ENCODE measurements at places on chromosomes 12 and 14. TPM values are rescaled to one million over a fixed set of nuclear protein-coding genes. Genes with fewer than 3 reads are reported as not detected.

Gene ART4
- 20.8 TPM for total RNA-seq

Gene ANO2
- total RNA-seq, result 15.7 TPM

Gene LAG3
- 11.0 TPM for total RNA-seq

Gene TTC6
- total RNA-seq, result not detected

Gene PFKM
- 31.1 TPM for total RNA-seq

DNA sequence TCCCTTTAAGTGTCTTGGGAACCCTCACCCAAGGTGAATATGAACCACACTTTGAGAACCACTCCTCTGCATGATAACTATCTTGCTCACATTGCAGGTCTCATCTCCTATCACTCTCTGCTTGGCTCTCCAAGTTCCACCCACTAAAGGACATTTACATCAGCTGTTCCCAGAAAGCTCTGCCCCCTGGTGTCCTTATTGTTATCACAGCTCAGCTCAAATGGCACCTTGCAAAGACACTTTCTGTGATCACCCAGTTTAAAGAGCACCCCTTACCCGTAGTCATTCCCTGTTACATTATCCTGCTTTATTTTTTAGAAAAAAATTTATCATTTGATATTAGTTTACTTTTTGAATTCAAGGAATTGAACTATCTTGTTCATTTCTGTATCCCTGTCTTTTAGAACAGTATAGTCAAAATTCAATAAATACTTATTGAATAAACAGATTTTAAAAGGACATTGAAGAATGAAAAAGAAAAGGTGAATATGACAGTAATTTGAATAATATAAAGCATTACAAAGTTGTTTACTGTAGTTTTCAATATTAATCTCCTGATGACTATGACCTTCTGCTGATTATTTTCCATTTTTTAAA is 20.5 kb upstream of the GUCY2C start:
- DNase-seq, result no peak
- no peak overlapping the region for H3K4me3 ChIP-seq
- no peaks in the 10 kb centered on the region for H3K4me1 ChIP-seq
- no peaks in the 10 kb centered on the region for H3K36me3 ChIP-seq
- no peaks in the 10 kb centered on the region for H3K27me3 ChIP-seq

- H3K27ac ChIP-seq, result no peak overlapping the region
- H3K27me3 ChIP-seq, result no peaks in the 10 kb centered on the region
- H3K4me1 ChIP-seq, result no peaks in the 10 kb centered on the region
Observed at GRCh38 chr12:130186651-130187268, 24.5 kb downstream of the FZD10 start.

- no peak overlapping the region for H3K4me3 ChIP-seq
- DNase-seq, result no peak
- no peaks in the 10 kb centered on the region for H3K27me3 ChIP-seq
- H3K4me1 ChIP-seq, result no peaks in the 10 kb centered on the region
- no peak overlapping the region for H3K27ac ChIP-seq
Observed at GRCh38 chr14:77059276-77059915, 30.9 kb upstream of the IRF2BPL start.

GRCh38 chr12:89695830-89696229 is 12.8 kb downstream of the ATP2B1 start:
- H3K4me3 ChIP-seq, result no peak overlapping the region
- H3K36me3 ChIP-seq, result no peaks in the 10 kb centered on the region
- peaks cover 69% of the 10 kb centered on the region for H3K4me1 ChIP-seq
- no peaks in the 10 kb centered on the region for H3K27me3 ChIP-seq
- H3K27ac ChIP-seq, result no peak overlapping the region

DNA sequence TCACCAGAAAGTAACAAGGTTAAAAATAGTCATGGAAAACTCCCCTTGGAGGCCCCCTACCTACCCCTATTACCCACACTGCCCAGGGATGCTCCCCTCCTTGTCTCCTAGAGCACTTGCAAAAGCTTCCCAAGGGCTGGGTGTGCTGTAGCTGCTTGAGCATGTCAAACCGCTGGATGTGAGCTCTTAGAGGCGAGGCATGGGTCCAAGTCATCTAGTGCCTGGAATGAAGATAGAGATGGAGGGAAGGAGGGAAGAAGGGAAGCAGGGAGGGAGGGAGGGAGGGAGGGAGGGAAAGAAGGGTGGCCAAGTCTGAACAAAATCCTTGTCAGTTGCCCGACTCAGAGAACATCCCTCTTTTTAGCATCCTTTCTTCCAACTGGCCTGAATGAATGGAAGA is 43.1 kb downstream of the LTBP2 start:
- peak; percentile 27 for DNase-seq
- H3K36me3 ChIP-seq, result no peaks in the 10 kb centered on the region
- peaks cover 8% of the 10 kb centered on the region for H3K4me1 ChIP-seq
- no peak overlapping the region for H3K27ac ChIP-seq
- H3K27me3 ChIP-seq, result no peaks in the 10 kb centered on the region
- no peak overlapping the region for H3K4me3 ChIP-seq

DNA sequence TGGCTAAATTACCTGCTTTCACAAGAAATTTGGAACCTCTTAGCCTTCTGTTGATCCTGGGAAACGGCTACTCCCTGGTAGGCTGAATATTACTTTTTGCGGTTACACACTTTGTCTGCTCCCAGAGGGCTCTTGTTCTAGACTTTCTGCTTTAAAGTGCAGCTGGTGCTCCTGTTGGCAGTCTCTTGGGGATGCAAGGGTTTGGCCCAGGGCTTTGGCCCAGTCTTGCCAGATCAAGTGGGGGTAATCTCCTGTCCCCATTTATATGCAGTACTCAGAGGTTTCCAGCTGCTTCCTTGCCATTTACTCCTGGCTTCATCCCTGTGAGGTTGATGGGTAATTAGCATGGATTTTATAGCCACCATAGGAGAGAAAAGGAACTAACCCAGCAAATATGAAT is 558.2 kb upstream of the MIS18BP1 start:
- H3K4me3 ChIP-seq, result no peak overlapping the region
- no peaks in the 10 kb centered on the region for H3K36me3 ChIP-seq
- no peak overlapping the region for H3K27ac ChIP-seq
- H3K27me3 ChIP-seq, result no peaks in the 10 kb centered on the region

GRCh38 chr14:101031186-101031585 is 127.7 kb upstream of the RTL1 start:
- no peaks in the 10 kb centered on the region for H3K27me3 ChIP-seq
- no peaks in the 10 kb centered on the region for H3K36me3 ChIP-seq
- H3K4me1 ChIP-seq, result no peaks in the 10 kb centered on the region
- DNase-seq, result peak; percentile 54

DNA sequence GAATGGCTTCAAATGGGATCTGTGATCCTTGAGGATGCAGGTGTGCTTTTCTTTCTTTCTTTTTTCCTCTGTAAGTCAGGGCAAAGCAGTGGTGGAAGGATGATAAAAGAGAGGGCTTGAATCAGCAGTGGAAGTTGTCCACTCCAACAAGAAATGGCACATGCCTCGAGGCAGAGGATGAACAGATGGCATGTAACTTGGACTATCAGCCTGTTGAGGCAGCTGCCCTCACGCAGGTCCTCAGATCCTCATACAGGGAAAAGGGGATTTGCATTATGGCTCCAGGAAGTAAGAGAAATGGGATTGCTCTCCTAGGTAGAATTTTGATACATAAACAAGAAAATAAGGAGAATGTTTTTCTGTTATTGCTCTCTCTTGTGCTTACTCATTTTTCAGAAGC is 368.0 kb downstream of the FUT8 start:
- H3K4me3 ChIP-seq, result no peak overlapping the region
- no peak overlapping the region for H3K27ac ChIP-seq
- H3K4me1 ChIP-seq, result no peaks in the 10 kb centered on the region

GRCh38 chr14:88040146-88040545 is 35.2 kb downstream of the GPR65 start:
- no peaks in the 10 kb centered on the region for H3K4me1 ChIP-seq
- H3K27me3 ChIP-seq, result no peaks in the 10 kb centered on the region
- no peak overlapping the region for H3K27ac ChIP-seq
- H3K36me3 ChIP-seq, result no peaks in the 10 kb centered on the region
- H3K4me3 ChIP-seq, result no peak overlapping the region

- H3K36me3 ChIP-seq, result no peaks in the 10 kb centered on the region
- H3K4me1 ChIP-seq, result peaks cover 56% of the 10 kb centered on the region
- no peak overlapping the region for H3K27ac ChIP-seq
- peaks cover 36% of the 10 kb centered on the region for H3K27me3 ChIP-seq
- H3K4me3 ChIP-seq, result no peak overlapping the region
Observed at GRCh38 chr12:50053583-50053982, 3.8 kb upstream of the ASIC1 start.

DNA sequence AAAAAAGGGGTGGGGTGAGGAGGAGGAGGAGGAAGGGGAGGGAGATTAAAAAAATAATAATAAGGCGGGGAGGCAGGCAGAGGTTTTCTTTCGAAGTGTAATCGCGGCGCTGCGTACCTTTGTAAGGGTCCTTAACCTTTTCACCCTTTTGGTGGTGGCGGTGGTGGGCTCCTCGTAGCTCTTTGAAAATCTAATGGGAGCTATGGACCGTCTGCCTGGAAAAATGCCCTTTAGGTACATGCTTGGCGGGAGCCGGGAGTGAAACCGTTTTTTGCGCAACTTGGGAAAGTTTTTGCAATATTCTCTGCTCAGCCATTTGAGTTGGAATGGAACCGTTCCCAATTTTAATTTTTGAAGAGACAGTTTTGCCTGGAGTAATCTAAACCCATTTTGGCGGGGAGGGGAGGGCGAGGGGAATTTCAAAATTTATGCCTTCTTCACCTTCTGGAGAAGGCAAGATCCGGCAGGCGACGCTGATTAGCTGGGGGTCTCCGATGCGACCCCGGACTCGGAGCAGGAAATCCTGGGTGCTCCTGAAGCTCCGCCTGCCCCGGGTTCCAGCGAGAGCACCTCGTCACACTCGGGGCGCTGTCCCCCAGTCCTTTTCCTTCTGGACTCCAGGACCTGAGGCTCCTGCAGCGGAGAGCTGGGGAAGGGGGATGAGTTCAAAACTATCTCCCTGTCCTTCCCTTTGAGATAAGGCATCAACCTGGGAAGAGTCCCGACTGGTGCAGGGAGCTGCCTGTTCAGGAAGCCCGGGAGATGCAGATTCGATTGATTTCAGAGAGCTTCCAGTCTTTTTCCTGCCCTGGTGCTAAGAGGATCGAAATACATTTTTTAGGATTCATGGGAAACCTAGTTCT is 74.6 kb upstream of the TBX5 start:
- no peak overlapping the region for H3K27ac ChIP-seq
- peaks cover 5% of the 10 kb centered on the region for H3K4me1 ChIP-seq
- H3K36me3 ChIP-seq, result no peaks in the 10 kb centered on the region
- H3K27me3 ChIP-seq, result peaks cover 76% of the 10 kb centered on the region
- DNase-seq, result no peak

GRCh38 chr12:121812320-121812871 is 8.6 kb downstream of the SETD1B start:
- H3K4me1 ChIP-seq, result peaks cover 71% of the 10 kb centered on the region
- no peaks in the 10 kb centered on the region for H3K27me3 ChIP-seq
- peak overlapping the region; percentile 66 for H3K4me3 ChIP-seq
- peak overlapping the region; percentile 60 for H3K27ac ChIP-seq
- DNase-seq, result peak; percentile 90
- no peaks in the 10 kb centered on the region for H3K36me3 ChIP-seq

All from spleen (tissue), 13 donors.